ENCODE measurements at places on chromosomes 1 and 21.

DNA sequence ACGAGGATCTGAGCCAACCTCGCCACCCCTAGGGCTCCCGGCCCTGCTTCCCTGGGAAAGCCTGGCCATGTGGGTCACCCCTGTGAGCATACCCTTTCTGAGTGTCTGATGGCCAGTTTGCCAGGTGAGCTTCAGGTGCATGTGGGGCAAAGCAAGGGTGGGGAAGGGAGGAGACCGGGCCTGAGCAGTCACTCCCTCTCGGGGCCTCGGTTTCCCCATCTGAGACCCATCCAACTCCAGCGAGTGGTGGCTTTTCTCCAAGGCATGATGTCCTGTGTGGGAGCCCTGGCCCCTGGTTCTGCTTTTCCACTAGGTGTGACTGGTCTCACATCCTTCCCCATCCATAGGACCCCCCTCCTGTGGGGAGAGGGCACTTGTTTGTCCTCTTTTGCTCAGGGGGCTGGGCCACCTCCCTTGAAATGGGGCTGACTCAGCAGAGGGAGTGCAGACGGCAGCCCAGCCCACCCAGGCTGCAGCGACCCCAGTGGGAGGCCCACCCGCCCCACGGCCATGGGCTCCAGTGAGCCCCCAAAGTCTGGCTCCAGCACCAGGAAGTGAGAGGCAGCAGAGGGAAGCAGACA is 1.7 kb upstream of the WNT9A start:
- DNase-seq = no peak

DNA sequence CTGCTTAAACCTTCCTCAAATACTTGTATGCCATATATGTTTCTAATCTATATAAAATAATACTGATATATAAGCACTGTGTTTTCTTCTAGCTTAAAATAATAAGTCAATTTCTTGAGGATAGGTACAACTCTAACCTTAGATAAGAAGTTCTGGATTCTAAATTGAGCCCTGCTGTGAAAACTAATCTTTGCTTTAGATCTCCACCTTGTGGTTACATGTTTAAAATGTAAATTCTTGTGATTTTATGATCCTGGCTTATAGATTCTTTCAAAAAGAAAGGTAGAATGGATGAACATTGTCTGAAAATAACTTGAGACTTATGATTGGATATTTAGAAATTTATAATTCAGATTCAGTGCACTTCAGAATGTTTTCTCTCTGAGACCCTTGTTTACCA is 38.9 kb upstream of the HMCN1 start:
- no peak for DNase-seq

DNA sequence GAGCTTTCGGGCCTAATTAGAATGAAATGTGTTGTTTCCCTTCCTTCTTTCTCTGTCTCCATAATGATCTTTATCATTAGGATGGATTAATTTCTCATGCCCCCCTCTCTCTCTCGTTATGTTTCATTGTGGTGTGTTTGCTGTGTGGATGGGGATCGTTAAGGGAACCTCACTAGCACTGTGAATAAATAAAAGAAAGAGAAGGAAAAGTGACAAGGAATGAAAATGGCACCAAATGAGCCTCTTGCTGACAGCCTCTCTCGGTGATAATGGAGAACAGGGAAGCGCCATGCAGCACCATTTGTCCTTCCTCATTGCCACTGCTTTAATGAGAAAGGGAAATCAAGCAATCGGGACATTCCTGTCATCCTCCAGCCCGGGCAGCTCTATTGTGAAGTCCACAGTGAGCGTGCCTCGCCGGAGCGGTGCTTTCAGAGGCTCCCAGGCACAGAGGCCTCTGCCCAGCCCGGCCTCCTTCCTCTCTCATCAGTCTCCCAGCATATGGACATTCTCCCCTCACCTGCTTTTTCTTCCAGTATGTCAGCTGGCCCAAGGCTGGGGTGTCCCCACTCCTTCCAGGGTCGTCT is 265.7 kb upstream of the TMEM51 start:
- no peak for DNase-seq

DNA sequence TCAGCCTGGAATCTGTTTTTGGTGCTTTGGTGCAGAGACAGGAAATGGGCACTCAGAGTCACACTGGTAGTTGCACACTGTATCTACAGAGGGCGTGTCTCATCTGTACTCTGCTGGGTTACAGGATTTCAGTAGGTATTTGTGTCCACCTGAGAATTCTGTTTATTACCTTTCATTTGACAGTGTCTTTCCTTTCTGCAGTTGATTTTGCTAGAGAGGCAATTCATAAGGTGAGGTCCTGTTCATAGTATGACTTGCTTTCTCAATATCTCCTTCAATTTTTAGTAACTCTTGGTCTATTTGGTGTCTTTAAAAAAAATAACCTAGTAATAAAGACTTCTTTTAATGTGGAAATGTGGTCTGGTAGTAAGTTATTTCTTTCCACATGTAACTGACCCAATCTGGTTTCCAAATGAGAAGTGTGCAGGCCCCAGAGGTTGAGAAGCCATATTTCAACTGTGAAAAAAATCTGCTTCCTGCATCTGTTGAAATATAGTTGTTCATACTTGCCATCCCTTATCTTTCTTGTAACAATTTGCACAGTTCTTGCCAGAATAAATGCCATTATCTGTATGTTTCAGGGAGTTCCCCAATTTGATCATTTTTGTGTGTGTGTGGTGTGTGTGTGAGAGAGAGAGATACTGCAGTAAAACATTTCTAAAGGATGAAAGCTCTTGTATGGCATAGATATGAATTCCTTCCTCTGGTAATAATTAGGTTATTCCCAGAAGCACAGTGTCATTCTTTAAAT is 78.4 kb upstream of the DNAJC6 start:
- DNase-seq = no peak

DNA sequence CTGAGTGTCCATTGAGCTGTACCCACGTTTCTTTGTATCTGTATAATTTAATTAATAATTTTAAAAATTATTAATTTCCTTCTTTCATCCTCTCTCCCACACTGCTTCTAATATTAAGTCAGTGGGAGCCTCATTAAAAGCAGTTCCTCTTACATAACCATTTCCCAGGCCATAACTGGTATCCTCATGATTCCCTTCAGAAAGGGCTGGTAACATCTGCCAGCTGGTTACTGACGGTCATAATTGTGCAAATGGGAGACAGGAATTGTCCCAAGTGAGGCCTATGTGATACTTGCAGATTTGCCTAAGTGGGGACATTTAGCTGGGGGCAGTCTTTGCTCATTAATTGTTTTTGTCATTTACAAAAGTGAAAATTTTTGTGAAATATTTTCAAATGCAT is 69.0 kb upstream of the SPAG17 start:
- no peak for DNase-seq

DNA sequence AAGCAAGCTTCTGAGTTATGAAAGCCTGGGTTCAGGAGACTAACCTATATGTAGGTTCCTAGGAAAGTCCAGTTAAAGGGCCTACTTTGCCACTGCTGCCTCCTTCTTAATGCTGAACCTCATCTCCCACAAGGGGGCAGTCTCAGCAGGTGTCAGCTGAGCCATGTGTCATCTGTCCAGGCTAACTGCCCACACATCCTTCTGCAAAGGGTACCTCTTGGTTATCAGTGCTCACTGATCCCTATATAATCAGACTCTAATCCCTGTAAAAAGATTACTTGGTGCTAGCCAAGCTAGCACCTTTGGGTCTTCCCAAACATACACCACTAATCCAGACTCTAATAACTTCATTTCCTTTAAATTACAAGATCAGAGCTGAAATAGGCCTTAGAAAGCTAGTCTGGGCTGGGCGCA is 9.0 kb downstream of the PRDX1 start:
- DNase-seq = no peak
